ENCODE measurements at places on chromosomes 2 and 18. TPM values are rescaled to one million over a fixed set of nuclear protein-coding genes. Genes with fewer than 3 reads are reported as not detected.

Gene GMCL1
- 6.3 TPM for polyA plus RNA-seq

Gene FER1L5
- 0.23 TPM for polyA plus RNA-seq

DNA sequence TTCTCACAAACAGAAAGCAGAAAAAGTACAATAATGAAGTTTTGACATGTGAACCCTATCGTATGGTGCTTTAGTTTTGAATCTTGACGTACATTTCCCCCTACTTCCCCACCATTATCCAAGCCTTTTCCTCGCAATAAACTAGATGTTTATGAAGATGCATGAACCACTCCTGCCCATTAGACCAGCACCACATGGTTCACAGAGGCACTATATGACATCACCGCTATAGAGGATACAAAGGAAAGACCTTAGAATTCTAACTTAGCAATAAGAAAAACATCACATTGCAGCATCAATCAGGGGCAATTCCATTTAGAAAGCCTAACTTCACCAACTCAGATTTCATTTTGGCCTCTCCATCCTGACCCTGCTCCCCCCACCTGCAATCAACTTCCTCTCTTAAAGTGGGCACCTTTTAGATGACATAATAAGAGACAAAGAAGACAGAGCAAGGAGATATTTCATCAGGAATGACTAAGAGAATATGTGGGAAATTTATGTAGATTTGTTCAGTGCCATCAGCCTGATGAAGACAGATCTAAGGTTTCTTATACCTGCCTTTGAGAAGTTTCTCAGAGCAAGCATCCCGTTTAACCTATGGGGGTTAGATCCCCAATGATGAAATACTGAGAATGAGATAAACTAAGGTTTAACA lies 124.9 kb downstream of the PIGN start:
- no peak for DNase-seq

DNA sequence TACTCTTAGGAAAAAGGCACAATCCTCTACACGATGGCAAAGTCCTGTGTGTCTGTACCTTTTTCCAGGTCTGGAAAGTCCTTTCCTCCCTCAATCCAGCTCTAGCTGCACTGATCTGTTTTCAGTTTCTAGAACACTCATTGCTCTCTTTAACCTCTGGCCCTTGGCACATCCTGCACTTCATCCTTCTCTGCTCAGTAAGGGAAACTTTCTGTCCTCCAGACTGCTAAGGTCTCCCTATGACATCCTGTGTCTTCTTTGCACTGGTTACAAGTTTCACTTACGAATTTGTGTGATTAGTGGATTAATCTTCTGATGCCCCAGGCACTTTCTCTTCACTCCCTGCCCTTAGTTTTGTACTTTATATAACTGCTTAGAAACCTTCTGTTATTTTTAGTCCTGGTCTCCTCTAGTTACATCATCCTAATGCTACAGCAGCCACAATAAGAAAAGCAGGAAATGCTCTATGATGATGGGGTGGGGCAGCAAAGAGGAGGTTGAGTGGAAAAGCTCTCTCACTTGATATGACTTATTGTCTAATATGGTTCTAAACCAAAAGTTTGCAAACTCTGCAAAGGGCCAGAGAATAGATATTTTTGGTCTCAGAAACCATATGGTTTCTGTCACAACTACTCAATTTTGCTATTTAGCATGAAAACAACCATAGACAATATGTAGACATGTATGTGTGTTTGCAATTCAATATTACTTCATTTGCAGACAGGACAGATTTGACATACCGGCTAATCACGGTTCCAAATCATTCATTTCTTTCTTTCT lies 568.2 kb downstream of the THSD7B start:
- no peak for DNase-seq

Gene SAG
- polyA plus RNA-seq: not detected

Gene DQX1
- 1.1 TPM for polyA plus RNA-seq

Gene MAP3K2
- polyA plus RNA-seq: 2.3 TPM
